ENCODE measurements at places on chromosomes 11 and 22. TPM values are rescaled to one million over a fixed set of nuclear protein-coding genes. Genes with fewer than 3 reads are reported as not detected.
A peak's percentile ranks its signal among the peaks of the same experiment; 100 is the strongest.

DNA sequence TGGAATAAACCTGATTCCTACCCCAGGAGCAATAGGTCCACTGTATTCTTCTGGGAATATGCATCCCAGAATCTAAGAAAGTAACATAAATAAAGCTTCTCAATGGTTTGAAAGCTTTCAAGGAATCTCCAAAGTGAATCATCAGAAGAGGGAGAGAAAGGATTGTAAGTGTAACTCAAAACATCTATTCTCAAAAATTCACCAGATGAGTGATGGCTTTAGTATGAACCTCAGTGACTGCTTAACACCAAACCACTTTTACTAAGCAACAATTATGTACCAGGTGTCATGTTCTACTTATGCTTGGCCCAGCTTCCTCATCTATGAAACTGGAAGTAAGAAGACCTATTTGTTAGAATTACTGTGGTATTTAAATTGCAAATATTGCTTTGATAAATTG is 7.4 kb downstream of the RAB38 start:
- H3K4me1 ChIP-seq: no peaks in the 10 kb centered on the region
- no peak for DNase-seq
- H3K36me3 ChIP-seq: no peaks in the 10 kb centered on the region
- no peak overlapping the region for H3K4me3 ChIP-seq

- no peaks in the 10 kb centered on the region for H3K27me3 ChIP-seq
- no peaks in the 10 kb centered on the region for H3K36me3 ChIP-seq
- no peak overlapping the region for H3K27ac ChIP-seq
Observed at GRCh38 chr11:16853266-16853665, 114.8 kb downstream of the C11orf58 start.

GLYAT gene
- not detected for total RNA-seq

- H3K4me3 ChIP-seq: no peak overlapping the region
- DNase-seq: no peak
- H3K27ac ChIP-seq: no peak overlapping the region
- H3K27me3 ChIP-seq: no peaks in the 10 kb centered on the region
Observed at GRCh38 chr11:83645561-83645960, 359.4 kb upstream of the CCDC90B start.

CADM1 gene
- 9.5 TPM for total RNA-seq

ART5 gene
- 4.4 TPM for total RNA-seq

- H3K4me3 ChIP-seq: no peak overlapping the region
- H3K4me1 ChIP-seq: no peaks in the 10 kb centered on the region
- DNase-seq: no peak
- H3K27me3 ChIP-seq: no peaks in the 10 kb centered on the region
- H3K36me3 ChIP-seq: no peaks in the 10 kb centered on the region
- no peak overlapping the region for H3K27ac ChIP-seq
Observed at GRCh38 chr22:42388130-42388797, 43.9 kb downstream of the NFAM1 start.

DNA sequence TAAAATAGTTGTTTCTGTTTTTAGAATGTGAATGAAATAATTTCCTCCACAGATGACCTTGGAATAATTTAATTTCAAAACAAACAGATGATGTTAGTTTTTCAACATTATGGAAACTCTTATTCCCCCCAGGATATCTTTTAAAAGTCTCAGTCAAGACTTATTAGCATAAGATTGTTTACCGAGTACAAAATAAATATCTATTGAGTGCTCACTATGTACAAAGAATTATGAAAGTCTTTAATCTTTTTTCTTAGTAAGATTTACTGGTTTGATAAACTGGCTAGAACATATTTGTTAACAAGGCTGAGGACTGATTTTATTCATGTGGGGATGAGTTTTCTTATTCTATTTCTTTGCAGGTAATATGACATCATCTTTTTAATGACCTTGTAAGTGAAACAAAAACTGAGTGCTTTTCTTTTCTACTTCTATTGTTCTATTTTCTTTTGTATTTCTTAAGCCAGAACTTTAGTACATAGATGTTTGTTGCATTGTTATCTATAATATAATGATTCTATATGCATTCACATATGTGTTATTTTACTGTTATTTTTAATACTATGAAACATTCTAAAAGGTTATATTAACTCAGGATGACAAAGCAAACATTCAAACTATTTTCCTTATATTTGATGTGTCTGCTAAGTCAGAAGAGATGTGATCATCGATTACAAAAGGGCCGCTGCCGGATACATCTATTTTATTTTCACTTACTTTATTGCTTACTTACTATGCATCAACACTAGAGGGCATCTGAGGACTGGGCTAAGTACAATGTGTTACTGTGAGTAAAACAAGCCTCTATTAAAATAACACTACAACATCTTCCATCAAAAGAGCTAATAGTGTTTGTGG is 111.0 kb upstream of the ARHGAP42 start:
- H3K36me3 ChIP-seq: no peaks in the 10 kb centered on the region
- H3K4me3 ChIP-seq: no peak overlapping the region
- H3K4me1 ChIP-seq: peaks cover 3% of the 10 kb centered on the region
- H3K27ac ChIP-seq: no peak overlapping the region
- H3K27me3 ChIP-seq: no peaks in the 10 kb centered on the region

GRCh38 chr11:43392713-43393112 is 34.0 kb downstream of the TTC17 start:
- no peak for DNase-seq
- peaks cover under 1% of the 10 kb centered on the region for H3K36me3 ChIP-seq
- no peak overlapping the region for H3K27ac ChIP-seq

DNA sequence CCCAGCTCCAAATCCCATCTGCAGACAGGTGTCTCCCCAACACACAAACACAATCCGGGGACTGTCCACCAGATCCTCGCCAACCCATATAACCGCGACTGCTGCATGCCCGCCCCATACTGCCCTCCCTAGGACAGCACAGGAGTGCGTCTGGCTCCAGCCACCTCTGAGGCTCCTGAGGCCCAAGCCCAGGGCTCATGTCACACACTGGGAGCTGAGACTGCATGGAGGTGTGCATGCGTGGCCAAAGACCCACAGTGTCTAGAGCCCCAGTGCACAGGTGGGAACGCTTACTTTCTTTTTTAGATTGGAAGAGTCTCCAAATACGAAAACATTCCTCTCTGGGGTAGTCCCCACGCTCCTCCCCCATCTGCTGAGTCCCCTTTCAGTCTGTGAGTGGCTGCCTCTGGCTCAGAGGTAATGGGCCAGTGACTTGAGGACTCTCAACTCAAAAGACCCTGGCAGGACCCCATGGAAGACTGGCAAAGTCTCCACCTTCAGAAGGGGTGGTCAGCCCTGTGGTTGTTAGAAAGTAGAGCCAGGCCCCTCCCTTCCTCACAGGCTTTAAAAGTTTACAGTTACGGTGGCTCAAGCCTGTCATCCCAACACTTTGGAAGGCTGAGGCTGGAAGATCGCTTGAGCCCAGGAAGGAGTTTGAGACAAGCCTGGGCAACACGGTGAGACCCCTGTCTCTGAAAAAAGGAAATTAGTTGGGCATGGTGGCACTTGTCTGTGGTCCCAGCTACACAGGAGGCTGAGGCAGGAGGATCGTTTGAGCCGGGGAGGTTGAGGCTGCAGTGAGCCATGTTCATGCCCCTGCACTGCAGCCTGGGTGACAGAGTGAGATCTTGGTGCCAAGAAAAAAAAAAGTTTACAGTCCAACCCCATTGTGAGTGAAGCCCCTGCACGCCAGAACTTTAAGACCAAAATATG is 2.3 kb downstream of the CBX7 start:
- H3K36me3 ChIP-seq: no peaks in the 10 kb centered on the region
- no peaks in the 10 kb centered on the region for H3K27me3 ChIP-seq

SPON1 gene
- 0.78 TPM for total RNA-seq

DNA sequence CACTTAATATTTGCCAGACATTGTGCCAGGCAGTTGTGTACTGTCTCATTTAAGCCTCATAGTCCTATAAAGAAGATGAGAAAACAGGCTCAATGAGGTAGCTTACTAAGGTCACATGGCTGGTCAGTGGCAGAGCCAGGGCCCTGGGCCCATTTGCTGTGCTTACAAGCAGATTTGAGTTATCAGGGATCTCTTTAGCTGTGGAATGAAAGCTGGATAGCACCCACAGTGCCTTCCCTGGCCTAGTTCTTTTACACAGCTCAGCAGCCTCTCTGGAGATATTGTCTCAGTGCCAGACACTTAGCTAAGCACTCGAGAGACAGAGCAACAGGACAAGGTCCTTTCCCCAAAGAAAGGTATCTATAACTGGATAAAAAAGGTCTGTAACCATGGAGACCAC is 6.1 kb downstream of the TMEM86A start:
- H3K27me3 ChIP-seq: peaks cover 6% of the 10 kb centered on the region
- peaks cover 21% of the 10 kb centered on the region for H3K36me3 ChIP-seq
- H3K27ac ChIP-seq: no peak overlapping the region

DNA sequence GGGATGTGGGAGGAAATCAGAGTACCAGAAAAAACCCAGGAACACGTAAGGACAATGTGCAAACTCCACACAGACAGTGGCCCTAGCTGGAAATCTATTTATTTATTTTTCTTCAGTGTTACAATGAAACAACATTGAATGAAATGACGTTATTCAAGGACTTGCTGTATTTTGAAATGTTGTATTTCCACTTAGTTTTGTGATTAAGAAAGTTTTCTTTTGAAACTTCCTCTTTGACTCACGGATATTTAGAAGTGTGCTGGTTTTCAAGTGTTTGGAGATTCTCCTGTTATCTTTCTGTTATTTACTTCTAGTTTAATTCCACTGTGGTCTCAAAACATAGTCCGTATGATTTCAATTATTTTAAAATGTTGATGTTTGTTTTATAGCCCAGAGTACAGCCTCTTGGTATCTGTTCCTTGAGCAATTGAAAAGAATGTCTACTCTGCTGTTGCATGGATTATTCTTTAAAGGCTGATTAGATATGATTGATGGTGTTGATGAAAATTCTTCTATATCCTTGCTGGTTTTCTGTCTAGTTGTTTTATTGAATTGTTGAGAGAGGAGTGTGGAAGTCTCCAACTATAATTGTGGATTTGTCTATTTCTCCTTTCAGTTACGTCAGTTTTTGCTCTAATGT is 141.0 kb downstream of the ARHGAP20 start:
- no peak overlapping the region for H3K4me3 ChIP-seq
- no peak overlapping the region for H3K27ac ChIP-seq
- no peaks in the 10 kb centered on the region for H3K27me3 ChIP-seq
- H3K4me1 ChIP-seq: no peaks in the 10 kb centered on the region

DNA sequence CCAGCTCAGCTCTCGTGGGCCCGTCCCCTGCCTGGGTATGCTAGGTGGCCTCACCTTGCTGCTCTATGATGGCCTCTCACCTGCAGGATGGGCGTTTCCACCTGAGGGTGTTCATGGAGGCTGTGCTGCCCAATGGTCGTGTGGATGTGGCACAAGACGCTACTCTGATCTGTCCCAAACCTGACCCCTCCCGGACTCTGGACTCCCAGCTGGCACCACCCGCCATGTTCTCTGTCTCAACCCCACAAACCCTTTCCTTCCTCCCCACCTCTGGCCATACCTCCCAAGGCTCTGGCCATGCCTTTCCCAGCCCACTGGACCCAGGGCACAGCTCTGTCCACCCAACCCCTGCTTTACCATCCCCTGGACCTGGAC is 2.1 kb downstream of the ZP1 start:
- DNase-seq: peak; percentile 48
- peaks cover 29% of the 10 kb centered on the region for H3K4me1 ChIP-seq
- H3K36me3 ChIP-seq: no peaks in the 10 kb centered on the region

DNA sequence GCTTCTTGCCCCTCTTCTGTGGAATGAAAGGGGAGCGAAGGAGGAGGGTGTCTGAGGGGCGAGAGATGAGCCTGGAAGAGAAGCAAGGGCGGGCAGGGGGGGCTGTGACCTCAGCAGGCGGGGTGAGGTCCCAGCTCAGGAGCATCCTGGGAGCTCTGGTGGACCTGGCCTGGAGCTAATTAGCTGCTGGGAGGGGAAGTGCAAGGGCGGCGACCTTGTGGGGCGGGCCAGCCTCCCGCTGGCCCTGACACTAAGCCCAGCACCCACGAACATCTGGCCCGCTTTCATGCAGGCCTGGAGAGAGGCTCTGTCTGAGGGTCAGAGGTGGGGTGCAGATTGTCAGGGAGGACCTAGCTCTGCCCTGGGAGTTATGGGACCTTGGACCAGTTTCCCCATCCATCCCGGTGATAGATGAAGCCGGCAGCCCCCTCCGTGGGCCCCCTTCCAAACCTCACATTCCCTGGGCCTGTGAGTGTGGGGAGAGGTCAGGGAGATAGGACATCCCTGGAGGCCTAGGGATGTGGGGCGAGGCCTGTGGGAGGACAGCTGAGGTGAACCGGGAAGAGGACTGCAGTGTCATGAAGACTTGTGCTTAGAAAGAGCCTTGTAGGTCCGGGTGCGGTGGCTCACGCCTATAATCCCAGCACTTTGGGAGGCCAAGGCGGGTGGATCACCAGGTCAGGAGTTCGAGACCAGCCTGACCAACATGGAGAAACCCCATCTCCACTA is 28.5 kb upstream of the CD82 start:
- no peak overlapping the region for H3K27ac ChIP-seq
- no peaks in the 10 kb centered on the region for H3K36me3 ChIP-seq
- H3K4me1 ChIP-seq: no peaks in the 10 kb centered on the region
- DNase-seq: no peak

- no peak for DNase-seq
- no peaks in the 10 kb centered on the region for H3K36me3 ChIP-seq
Observed at GRCh38 chr11:44255406-44256071, 54.4 kb downstream of the ALX4 start.

GRCh38 chr22:49371325-49372110 is 456.2 kb downstream of the BRD1 start:
- no peaks in the 10 kb centered on the region for H3K4me1 ChIP-seq
- DNase-seq: no peak
- H3K36me3 ChIP-seq: no peaks in the 10 kb centered on the region
- no peak overlapping the region for H3K27ac ChIP-seq
- no peak overlapping the region for H3K4me3 ChIP-seq

- H3K36me3 ChIP-seq: no peaks in the 10 kb centered on the region
- no peaks in the 10 kb centered on the region for H3K4me1 ChIP-seq
- DNase-seq: no peak
- H3K27me3 ChIP-seq: no peaks in the 10 kb centered on the region
- no peak overlapping the region for H3K4me3 ChIP-seq
Observed at GRCh38 chr11:125953401-125953935, 7.6 kb downstream of the VSIG10L2 start.

BDNF gene
- 0.17 TPM for total RNA-seq

GRCh38 chr11:12430954-12431595 is 53.7 kb downstream of the PARVA start:
- no peak overlapping the region for H3K27ac ChIP-seq
- peaks cover 3% of the 10 kb centered on the region for H3K4me1 ChIP-seq

- H3K4me1 ChIP-seq: peaks cover 15% of the 10 kb centered on the region
- no peak overlapping the region for H3K27ac ChIP-seq
- DNase-seq: peak; percentile 74
- H3K4me3 ChIP-seq: no peak overlapping the region
Observed at GRCh38 chr22:23256986-23257888, 76.9 kb downstream of the BCR start.

TRIM64 gene
- not detected for total RNA-seq

HEPACAM gene
- not detected for total RNA-seq

DNA sequence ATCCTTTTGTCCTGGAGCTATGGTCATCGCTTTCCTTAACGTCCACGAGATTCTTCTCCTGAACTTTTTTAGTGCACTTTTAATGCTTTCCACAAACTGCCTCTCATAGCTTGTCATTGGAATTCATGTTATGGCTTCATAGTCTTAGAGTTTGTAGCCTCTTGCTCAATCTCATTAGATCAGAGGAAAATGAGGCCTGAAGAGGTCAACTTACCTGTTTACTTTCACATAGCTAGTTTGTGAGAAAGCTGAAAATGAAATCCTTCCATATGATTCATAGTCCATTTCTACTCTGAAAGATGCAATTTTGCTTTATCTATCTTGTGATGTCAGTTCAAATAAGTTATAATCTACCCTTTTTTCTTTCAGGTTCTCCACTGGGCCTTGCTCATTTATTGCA is 1747.2 kb upstream of the RAG2 start:
- no peaks in the 10 kb centered on the region for H3K27me3 ChIP-seq
- H3K36me3 ChIP-seq: no peaks in the 10 kb centered on the region
- H3K27ac ChIP-seq: no peak overlapping the region
- H3K4me3 ChIP-seq: no peak overlapping the region
- no peaks in the 10 kb centered on the region for H3K4me1 ChIP-seq
